Stimulated activated CD4-positive, alpha-beta T cell treated with anti-CD3 and anti-CD28 coated beads, Interleukin-2, amount 100 ng/mL, for 24 hours (primary cell): ENCODE measurements at places on chromosomes 3 and 15.

GRCh38 chr15:66701422-66702034 lies 508 bp upstream of the SMAD6 start:
- DNase-seq, result peak; percentile 38

GRCh38 chr3:73212683-73213082 lies 151.2 kb downstream of the EBLN2 start:
- no peak for DNase-seq

- DNase-seq, result no peak
Observed at GRCh38 chr3:16765661-16766060, 119.1 kb upstream of the PLCL2 start.

- no peak for DNase-seq
Observed at GRCh38 chr3:160278210-160278609, 53.0 kb downstream of the C3orf80 start.

GRCh38 chr3:147049821-147050220 lies 356.5 kb downstream of the ZIC4 start:
- no peak for DNase-seq

DNA sequence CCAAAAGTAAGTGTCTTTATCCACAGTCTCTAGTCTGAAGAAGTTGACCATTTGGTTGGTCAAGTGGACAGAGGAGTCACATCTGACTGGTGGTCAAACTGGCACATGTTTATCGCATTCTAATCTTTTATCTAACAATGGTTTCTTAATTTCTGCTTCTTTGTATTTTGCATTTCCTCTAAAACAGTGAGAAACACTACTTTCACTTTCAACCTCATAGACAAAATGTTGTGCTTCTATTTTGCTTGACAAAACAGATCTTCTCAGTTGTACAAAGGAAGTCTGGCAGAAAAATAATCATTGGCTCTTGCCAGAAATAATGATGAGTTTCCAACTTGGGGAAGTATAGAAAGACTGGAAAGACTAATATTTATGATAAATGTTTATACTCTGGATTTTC lies 103.9 kb downstream of the MME start:
- no peak for DNase-seq

DNA sequence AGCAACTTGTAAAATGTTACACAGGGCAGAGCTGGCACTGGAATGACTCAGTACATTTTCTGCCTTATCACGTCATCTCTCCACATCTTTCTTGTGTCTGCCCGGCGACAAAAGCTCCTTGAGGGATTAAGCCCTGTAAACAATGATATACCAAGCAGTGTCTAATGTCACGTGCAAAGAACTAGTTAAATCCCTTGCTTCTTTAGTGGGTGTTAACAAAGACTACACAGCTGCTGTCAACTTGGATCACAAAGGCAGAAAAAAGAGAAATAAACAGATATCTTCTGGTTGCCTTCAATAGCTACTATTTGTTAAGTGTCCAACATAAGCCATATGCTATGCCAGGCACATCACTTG lies 48.1 kb upstream of the FRMD4B start:
- DNase-seq, result no peak

DNA sequence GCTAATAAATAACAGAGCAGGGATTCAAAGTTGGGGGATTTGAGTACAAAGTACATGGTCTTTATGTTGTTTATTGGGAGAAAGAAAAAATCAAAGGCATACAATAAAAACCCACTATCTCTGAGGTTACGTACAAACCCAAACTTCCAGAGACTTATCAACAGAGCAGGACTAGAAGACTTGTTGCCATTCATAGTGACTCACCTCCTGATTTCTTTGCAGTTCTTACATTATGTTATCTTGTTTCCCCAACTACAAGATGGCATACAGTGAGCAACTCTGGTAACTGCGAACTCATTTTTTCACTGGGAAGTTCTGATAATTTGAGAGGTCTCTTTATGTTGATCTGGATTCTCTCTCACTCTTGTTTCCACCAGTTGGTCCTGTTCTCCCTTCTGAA lies 80.6 kb upstream of the ETV5 start:
- DNase-seq, result no peak

GRCh38 chr3:99483841-99484240 lies 154.6 kb upstream of the COL8A1 start:
- no peak for DNase-seq

GRCh38 chr3:108153451-108153981 lies 62.7 kb upstream of the CD47 start:
- DNase-seq, result peak; percentile 55

DNA sequence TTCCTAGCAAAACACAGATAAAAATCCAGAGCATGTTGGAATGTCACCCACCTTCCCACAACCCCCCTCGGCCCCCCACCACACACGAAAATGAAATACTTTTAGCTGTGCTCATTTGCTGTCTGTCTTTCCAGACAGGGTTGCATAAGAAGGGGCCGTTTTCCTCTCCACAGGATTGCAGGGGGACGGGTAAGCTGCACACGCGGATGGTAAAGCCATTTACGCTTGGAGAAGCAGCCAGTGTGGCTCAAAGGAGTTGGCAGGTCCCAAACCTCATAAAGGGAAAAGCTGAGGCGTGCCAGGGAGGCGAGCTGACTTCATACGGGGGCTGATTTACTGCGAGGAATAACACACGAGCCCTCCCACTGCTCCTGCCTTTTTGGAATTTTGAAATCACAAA lies 47.4 kb upstream of the ITGA11 start:
- no peak for DNase-seq

DNA sequence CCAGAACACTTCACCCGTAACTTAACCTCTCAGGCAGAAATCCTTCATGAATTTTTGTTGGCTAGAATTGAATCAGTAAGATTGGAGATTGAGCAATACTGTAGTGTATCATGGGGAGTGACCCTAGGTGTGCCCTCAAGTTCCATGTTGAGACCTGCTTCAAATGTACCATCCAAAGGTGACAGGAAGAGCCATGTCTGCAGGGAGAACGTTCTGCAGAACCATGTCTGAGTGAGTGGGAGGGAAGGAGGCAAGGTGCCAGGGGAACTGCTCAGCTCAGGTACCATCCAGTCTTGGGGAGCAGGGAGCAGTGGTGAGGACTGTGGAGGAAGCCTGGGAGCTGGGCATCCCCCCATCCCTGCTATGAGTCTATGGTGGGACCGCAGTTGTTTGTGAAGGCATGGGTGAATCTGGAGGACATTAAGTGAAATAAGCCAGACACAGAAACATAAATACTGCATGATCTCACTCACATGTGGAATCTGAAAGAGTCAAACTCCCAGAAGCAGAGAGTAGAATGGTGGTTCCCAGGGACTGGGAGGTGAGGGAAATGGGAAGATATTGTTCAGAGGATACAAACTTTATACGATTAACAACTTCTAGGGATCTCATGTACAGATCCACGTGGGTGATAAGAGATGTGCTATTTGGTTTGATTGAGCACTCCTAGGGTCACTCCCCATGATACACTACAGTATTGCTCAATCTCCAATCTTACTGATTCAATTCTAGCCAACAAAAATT lies 23.3 kb downstream of the CFAP161 start:
- no peak for DNase-seq

DNA sequence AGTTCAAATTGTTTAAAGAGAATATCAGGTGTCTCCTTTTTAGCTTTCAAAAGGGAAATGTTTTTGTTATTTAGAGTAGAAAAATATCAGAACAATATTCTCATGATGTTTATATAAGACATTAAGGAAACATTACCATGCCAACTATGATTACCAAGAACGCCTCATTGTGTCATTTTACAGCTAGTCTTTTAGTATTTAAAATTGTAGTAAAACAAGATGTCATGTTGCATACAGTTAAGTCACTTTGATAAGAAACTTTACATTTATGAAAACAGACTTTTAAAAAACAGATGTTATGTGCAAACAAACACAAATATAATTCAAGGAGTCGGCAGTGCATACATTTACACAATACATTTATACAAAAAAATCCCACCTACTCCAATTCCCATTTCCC lies 4.4 kb downstream of the PLSCR4 start:
- no peak for DNase-seq

DNA sequence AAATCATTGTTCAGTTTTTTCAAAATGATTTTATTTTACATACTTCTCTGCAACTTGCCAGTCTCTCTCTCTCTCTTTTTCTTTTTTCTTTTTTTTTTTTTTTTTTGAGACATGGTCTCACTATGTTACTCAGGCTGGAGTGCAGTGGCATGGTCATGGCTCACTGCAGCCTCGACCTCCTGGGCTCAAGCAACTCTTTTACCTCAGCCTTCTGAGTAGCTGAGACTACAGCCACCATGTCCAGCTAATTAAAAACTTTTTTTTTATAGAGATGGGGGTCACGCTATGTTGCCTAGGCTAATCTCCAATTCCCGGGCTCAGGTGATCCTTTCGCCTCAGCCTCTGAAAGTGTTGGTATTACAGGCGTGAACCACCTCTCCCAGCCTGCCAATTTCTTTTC lies 12.1 kb upstream of the ARID3B start:
- no peak for DNase-seq

DNA sequence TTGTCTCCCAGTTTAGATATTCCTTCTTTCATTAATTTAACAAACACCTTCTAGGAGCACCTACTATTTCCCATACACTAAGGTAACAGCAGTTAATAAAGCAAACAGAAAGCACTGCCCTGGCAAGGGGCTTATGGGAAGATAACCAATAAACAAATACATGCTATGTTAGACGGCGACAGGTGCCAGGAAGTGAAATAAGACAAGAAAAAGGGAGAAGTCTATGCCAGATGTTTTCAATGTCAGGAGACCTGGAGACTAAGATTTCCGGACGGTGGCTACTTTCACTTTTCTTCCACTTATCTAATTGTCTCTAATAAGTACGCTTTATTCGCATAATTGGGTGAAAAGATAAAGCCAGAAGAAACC lies 32.5 kb upstream of the ZNF445 start:
- no peak for DNase-seq

GRCh38 chr15:62558640-62559380 lies 393.7 kb upstream of the C2CD4B start:
- no peak for DNase-seq

DNA sequence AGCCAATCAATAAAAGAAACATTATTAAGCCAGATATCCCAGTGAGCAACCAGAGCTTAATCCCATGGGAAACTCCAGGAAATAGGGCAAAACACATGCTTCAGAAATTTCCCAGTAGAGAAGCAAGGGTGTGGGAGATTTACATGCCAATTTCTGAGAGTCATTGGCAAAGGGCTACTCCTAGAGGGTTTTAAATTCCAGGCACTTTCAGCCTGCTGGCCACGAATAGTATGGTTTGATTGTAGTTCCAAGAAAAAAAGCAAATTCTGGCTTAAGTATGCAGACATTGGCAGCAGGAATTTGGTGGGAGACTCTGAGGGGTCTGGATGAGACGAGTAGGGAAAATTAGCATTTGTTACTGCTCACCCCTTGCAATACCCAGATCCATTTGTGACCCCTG lies 402.1 kb upstream of the SUCLG2 start:
- no peak for DNase-seq

DNA sequence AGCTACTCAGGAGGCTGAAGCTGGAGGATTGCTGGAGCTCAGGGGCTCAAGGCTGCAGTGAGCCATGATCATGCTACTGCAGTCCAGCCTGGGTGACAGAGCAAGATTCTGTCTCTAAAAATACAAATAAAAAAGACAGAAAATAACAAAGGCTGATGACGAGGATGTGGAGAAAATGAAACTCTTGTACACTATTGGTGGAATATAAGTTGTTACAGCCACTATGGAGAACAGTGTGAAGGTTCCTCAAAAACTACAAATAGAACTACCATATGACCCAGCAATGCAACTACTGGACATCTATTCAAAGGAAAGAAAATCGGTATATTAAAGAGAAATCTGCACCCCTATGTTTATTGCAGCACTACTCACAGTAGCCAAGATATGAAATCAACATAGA lies 526.7 kb upstream of the NAALADL2 start:
- no peak for DNase-seq

GRCh38 chr3:4583416-4583815 lies 90.3 kb downstream of the ITPR1 start:
- DNase-seq, result no peak

GRCh38 chr15:93072011-93072410 lies 17.0 kb downstream of the RGMA start:
- no peak for DNase-seq

- DNase-seq, result peak; percentile 56
Observed at GRCh38 chr3:30620402-30621360, 14.3 kb downstream of the TGFBR2 start.

- no peak for DNase-seq
Observed at GRCh38 chr15:85607842-85608241, 186.9 kb downstream of the KLHL25 start.

- DNase-seq, result no peak
Observed at GRCh38 chr3:138902171-138902570, 44.8 kb downstream of the FOXL2 start.

- DNase-seq, result no peak
Observed at GRCh38 chr15:92068121-92068520, 214.6 kb downstream of the SLCO3A1 start.

DNA sequence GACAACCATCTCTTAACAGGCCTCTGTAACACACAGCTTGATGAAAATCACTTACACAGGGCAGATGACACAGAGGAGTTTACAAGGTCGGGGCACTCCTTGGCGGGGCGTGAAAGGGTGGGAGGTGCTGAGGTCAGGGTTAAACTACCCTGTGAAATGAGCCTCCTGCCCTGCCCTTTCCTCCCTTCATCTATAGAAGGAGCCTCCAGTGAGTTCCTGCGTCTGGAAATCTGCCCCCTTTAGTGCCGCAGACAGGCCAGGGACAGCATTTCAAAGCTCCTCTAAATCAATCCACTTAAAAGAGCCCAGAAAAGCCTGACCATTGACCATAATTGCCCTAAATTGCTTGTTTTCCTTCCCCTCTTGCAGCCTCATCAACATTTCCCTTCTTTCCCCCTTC lies 1.9 kb downstream of the ROBO1 start:
- DNase-seq, result no peak

DNA sequence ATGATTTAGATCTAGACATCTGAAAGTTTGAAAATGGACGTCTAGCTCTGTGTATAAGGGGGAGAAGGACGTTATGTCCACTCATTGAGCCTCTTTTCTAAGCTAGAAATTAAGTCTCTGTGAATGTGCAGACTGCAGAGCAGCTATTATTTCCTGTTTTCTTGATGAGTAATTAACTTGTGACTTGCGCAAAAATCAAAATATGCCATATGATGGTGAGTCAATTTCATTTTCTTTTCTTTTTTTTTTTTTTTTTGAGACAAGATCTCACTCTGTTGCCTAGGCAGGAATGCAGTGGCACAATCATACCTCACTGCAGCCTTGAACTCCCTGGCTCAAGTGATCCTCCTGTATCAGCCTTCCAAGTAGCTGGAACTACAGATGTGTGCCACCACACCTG lies 14.1 kb downstream of the LACTB start:
- no peak for DNase-seq

GRCh38 chr3:39096775-39097174 lies 10.7 kb downstream of the GORASP1 start:
- no peak for DNase-seq

GRCh38 chr3:134308350-134308891 lies 57.8 kb upstream of the RYK start:
- DNase-seq, result peak; percentile 80

- no peak for DNase-seq
Observed at GRCh38 chr15:86163816-86164215, 84.1 kb downstream of the AGBL1 start.
